ENCODE measurements at places on chromosomes 2 and 18. TPM values are rescaled to one million over a fixed set of nuclear protein-coding genes. Genes with fewer than 3 reads are reported as not detected.

- peaks cover 9% of the 10 kb centered on the region for H3K4me1 ChIP-seq
- DNase-seq: no peak
- no peak overlapping the region for H3K27ac ChIP-seq
- no peaks in the 10 kb centered on the region for H3K27me3 ChIP-seq
- no peak overlapping the region for H3K4me3 ChIP-seq
These were observed 10.1 kb upstream of the ATP8B1 start for GRCh38 chr18:57813245-57813644.

- no peaks in the 10 kb centered on the region for H3K4me1 ChIP-seq
- DNase-seq: no peak
- no peak overlapping the region for H3K4me3 ChIP-seq
- H3K27me3 ChIP-seq: no peaks in the 10 kb centered on the region
- no peak overlapping the region for H3K27ac ChIP-seq
These were observed 492.4 kb upstream of the ACVR2A start for GRCh38 chr2:147352264-147353071.

- H3K4me3 ChIP-seq: no peak overlapping the region
- H3K4me1 ChIP-seq: peaks cover 15% of the 10 kb centered on the region
- no peak for DNase-seq
- H3K27me3 ChIP-seq: peaks cover 69% of the 10 kb centered on the region
- no peak overlapping the region for H3K27ac ChIP-seq
These were observed 2.0 kb upstream of the CHRND start for GRCh38 chr2:232523682-232524597.

DNA sequence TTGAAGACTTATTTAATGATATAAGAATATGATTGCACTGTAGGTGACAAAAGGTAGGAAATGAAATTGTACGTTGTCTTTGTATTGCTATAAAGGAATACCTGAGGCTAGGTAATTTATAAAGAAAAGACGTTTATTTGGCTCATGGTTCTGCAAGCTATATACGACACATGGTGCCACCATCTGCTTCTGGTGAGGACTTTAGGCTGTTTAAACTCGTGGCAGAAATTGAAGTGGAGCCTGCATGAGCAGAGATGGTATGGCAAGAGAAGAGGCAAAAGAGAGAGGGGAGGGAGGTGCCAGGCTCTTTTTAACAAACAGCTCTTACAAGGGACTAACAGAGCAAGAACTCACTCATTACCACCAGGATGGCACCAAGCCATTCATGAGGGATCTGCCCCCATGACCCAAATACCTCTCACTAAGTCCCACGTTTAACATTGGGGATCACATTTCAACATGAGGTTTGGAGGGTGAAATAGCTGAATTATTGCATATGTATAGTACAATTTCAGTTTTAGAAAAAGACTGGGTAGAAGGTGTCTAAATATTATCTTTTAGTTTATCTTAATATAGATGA lies 86.8 kb downstream of the GULP1 start:
- no peaks in the 10 kb centered on the region for H3K27me3 ChIP-seq
- H3K4me1 ChIP-seq: no peaks in the 10 kb centered on the region
- no peak overlapping the region for H3K27ac ChIP-seq
- no peak overlapping the region for H3K4me3 ChIP-seq
- no peak for DNase-seq

DNA sequence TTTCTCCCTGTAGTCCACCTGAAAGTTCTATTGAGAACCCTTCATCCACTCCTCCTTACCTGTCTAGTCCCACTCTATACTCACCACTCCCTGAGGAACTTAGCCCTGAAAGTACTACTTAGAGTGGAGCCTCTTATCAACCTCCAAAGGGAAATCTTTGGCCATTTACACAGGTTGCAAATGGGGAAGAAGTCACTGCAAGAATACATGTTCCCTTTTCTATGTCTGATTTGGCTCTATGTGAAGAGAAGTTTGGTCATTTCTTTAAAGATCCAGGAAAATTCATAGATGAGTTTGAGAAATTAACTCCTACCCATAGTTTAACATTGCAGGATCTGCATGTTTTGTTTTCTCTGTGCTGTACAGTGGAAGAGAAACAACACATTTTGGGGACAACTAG lies 22.9 kb upstream of the MGAT4A start:
- no peak overlapping the region for H3K4me3 ChIP-seq
- DNase-seq: no peak
- peaks cover 21% of the 10 kb centered on the region for H3K4me1 ChIP-seq
- no peaks in the 10 kb centered on the region for H3K36me3 ChIP-seq
- no peak overlapping the region for H3K27ac ChIP-seq
- no peaks in the 10 kb centered on the region for H3K27me3 ChIP-seq

DNA sequence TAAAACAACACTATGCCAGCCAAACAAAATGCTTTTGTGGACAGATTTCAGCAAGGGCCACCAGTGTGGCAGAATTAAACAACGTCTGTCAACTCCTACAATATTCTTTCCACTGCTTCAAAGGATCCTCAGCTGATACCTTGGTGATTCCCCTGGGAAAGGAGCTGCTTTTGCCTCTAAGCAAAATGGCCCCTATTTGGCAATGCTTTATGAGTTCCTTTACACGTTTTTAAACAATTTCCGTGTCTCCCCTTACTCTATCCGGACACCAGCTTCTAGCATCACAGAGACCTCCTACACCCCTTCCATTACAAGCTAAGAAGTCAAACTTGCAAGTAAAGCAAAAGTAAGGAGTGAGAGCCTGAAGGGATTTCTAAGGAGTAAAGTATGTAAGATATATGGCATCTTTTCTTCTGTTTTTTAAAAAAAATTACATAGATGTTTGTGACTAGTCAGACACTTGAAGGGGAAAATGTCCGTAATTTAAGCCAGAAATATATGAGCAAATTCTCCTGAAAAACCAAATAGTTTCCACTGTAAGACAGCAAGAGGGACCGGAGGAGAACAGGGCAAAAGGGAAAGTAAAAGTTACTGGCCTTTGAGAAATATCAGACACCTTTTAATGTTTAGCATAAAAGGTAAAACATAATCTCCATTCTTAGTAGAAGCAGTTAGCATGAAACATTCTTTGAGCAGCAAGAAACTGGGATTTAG lies 1.9 kb downstream of the SOS1 start:
- no peaks in the 10 kb centered on the region for H3K36me3 ChIP-seq
- no peaks in the 10 kb centered on the region for H3K27me3 ChIP-seq
- DNase-seq: no peak
- peak overlapping the region; percentile 88 for H3K4me3 ChIP-seq
- peak overlapping the region; percentile 97 for H3K27ac ChIP-seq
- H3K4me1 ChIP-seq: peaks cover 44% of the 10 kb centered on the region

GRCh38 chr2:56107502-56108220 lies 76.1 kb upstream of the CCDC85A start:
- H3K36me3 ChIP-seq: no peaks in the 10 kb centered on the region
- DNase-seq: no peak
- no peak overlapping the region for H3K4me3 ChIP-seq
- no peak overlapping the region for H3K27ac ChIP-seq
- H3K4me1 ChIP-seq: no peaks in the 10 kb centered on the region
- H3K27me3 ChIP-seq: no peaks in the 10 kb centered on the region

DNA sequence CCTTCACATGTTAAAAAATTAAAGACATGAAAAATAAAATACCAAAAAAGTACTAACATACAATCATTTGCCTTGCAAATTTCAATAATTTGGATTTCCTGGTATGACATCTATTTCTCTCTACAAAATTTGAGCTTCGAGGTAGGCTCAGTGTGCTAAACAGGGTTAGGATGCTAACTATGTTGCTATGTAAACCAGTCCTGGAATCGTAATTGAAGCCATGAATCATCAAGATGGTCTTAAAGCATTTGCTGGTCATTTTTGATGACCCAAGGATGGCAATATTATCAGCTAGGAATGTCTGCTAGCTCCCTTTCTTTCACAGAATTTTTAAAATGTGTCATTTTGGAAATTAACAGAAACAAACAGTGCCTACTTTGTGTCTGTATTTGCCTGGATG lies 107.9 kb upstream of the TTC39C start:
- H3K27me3 ChIP-seq: no peaks in the 10 kb centered on the region
- H3K4me1 ChIP-seq: no peaks in the 10 kb centered on the region
- DNase-seq: no peak
- H3K36me3 ChIP-seq: peaks cover 14% of the 10 kb centered on the region
- no peak overlapping the region for H3K27ac ChIP-seq

DNA sequence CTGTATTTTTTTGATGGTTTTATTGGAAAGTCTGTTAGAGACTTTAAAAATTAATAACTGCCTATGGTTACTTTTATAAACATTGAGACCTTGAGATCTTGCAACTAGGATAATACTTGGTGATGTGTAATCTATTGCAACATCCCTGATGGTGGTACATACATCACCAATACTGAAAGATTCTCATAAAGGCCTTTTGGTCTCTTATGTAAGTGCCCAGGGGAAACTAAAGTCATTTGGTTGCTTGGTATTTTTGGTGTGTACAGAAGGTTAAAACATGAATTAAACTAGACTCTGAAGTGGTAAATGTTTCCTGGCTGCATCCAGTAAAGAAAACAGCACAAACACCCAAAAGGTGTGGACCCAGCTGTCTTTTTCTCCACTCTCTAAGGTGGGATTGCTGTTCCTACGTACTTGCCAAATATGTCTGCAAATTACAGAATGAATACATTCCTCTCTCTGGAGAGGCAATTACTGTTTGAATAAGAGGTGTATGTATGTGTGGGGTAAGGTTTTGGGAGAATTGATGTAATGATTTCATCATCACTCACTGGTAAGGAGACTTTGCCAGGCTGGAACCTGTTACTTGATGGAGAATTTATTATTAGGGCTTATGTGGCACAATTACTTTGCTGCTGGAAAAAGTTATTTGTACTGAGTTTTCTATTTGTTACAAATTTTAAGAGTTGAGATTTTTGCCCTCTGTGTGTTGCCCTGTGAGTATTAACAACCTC lies 3.6 kb downstream of the B3GNT2 start:
- no peak overlapping the region for H3K4me3 ChIP-seq
- DNase-seq: no peak
- no peaks in the 10 kb centered on the region for H3K27me3 ChIP-seq

DNA sequence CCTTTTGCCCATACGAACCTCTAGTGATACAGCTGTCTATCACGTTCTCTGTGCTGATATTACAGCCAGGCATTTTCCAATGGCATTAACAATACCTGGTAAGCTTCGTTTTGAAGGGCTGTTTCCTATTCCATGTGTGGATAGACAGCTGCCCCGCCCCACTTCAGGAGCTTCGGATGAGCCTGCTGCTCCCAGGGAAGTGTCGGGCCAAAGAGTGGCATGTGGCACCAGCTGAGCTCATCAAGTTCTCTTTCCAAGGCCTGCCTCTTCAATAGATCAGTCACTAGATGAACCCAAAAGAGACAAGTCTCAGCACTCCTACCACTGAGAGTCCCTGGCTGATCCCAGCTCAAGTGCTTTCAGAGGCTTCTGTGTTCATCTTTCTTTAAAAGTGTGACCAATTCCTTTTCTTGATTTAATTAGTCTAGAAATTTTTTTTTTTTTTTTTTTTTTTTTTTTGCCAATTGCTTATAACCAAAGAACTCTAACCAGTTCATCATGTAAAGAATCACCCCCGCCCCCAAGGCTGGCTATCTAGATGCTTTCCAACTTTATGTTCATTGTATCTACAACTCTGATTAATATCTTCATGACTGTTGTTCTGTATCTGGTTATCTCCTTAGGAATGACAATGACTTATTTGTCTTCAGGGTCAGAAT lies 46.6 kb downstream of the HDAC4 start:
- no peak overlapping the region for H3K27ac ChIP-seq
- H3K27me3 ChIP-seq: no peaks in the 10 kb centered on the region
- no peak overlapping the region for H3K4me3 ChIP-seq

GRCh38 chr2:85151026-85151425 lies 17.8 kb downstream of the TCF7L1 start:
- H3K36me3 ChIP-seq: no peaks in the 10 kb centered on the region
- no peak overlapping the region for H3K4me3 ChIP-seq
- H3K27ac ChIP-seq: no peak overlapping the region
- H3K4me1 ChIP-seq: peaks cover 16% of the 10 kb centered on the region

DNA sequence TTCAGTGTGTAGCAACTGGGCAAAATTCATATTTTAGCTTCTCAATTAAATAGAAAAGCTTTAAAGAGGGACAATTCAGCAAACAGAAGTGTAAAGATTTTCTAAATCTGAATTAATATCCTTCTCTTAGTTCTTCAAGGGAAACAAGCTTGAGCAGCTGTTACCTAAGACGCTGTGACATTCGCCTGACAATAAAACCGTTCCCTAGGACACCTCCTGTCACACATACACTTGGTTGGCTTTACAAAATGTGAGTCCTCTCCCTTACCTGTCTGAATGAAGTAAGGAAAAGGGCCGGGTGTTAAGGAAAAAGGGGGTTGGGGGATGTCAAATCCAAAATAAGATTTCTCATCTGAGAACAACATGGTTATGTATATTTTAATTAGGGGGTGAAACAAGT lies 2.1 kb downstream of the SERTAD2 start:
- peaks cover 48% of the 10 kb centered on the region for H3K4me1 ChIP-seq
- DNase-seq: no peak
- H3K27me3 ChIP-seq: no peaks in the 10 kb centered on the region
- peak overlapping the region; percentile 98 for H3K27ac ChIP-seq

DNA sequence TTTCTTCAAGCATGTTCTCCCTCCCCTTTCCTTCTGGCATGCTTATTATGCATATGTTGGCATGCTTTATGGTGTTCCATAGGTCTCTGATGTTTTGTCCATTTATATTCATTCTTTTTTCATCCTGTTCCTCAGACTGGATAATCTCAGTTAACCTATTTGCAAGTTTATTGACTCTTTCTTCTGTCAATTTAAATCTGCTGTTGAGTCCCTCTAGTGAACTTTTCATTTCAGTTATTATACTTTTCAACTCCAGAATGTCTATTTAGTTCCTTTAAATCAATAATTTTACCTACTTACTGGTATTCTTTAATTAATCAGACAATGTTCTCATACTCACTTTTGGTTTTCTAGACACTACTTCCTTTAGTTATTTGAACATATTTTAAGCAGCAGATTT lies 101.2 kb downstream of the GALNT14 start:
- H3K36me3 ChIP-seq: no peaks in the 10 kb centered on the region
- no peaks in the 10 kb centered on the region for H3K4me1 ChIP-seq
- no peaks in the 10 kb centered on the region for H3K27me3 ChIP-seq
- H3K27ac ChIP-seq: no peak overlapping the region

DNA sequence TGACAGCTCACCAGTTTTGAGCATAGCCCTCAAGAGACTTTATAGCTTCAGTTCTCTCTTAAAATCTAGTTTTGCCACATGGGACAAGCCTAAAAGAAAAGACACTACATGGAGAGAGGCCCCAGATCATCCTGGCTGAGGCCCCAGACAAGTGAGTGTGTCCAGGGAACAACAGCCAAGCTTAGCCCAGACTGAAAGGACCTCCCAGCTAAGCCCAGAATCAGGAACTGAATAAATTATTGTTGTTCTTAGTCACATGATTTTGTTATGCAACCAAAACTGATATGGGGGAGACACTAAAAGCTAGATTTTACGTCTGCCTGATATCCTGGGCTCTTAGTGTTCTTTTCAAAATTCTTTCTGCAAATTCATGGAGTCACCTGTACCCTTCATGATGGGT lies 29.3 kb upstream of the LBH start:
- no peaks in the 10 kb centered on the region for H3K4me1 ChIP-seq
- no peaks in the 10 kb centered on the region for H3K27me3 ChIP-seq
- DNase-seq: no peak
- H3K36me3 ChIP-seq: no peaks in the 10 kb centered on the region
- H3K4me3 ChIP-seq: no peak overlapping the region

B4GALT6 gene
- total RNA-seq: 3.5 TPM

CCDC85A gene
- total RNA-seq: 22.2 TPM

KRTCAP3 gene
- total RNA-seq: 22.5 TPM

GCG gene
- total RNA-seq: not detected

CNDP1 gene
- total RNA-seq: not detected

TBR1 gene
- total RNA-seq: not detected

LRRTM4 gene
- total RNA-seq: 0.41 TPM

TMEM150A gene
- total RNA-seq: 31.5 TPM

TSPYL6 gene
- not detected for total RNA-seq

SERPINB4 gene
- total RNA-seq: not detected

DNAJC5G gene
- total RNA-seq: not detected

SEPTIN10 gene
- 83.7 TPM for total RNA-seq

Measured in upper lobe of right lung (tissue), 1 donor.